NCI-H1092 (cell line): ENCODE measurements at places on chromosomes 3 and 15.

DNA sequence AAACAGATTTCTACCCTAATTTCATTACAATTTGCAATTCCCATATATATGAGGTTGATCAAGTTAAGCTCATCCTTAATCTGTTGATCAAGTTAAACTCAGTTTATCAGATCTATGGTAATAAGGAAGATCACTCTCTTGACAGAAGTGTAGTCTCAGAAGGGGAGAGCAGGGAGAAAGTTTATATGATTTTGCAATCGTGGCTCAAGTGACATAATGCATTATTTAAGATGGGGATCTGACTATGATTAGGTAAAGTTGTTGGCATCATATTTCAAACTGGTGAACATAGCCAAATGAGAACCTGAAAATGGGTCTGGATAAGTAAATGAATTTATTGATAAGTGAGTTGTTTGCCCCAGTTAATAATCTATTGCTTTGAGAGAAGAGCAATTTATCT, 995.3 kb downstream of the OTOL1 start:
- DNase-seq, result no peak

DNA sequence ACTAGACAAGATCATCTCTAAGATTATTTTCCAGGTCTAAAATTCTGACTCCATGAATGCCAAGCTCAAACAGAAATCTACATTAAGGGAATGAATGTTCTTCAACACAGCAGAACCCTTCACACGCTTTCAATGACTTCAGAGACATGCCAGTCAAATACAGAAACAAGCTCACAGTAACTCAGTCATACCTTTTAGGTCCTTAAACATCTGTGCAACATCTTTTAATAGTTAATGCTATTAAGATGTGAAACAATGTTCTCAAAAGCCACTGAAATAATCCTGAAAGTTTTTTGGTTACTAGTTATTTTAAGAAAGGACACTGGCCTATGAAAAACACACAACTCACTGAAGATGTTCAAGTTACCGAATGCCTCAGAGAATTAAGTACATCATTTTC, 2.5 kb downstream of the DLG1 start:
- no peak for DNase-seq

DNA sequence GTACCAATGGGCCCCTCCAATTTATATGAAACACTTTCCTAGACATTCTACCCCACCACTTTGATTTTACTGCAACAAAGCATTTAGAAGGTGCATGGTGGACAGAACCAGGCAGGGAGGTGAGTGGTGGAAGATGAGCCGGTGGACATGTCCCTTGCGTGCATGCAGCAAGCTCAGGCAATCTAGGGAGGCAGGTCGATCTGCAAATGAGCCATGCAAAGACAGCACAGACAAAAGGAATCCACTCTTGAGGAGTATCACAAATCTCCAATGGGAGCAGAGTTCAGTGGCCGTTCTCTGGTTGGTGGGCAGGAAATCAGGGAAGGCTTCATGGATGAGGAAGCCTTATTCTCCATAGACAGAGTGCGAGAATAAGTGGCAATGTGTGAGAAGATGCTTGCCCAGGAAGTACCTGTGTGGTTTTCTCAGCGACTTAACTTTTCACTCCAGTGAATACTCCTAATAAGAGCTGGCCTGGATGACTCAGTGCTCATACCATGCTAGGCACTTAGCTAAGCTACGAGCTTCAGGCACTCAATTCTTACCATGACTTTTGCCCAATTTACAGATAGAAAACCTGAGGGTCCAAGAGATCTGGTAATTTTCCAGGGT, 152.5 kb downstream of the FOXP1 start:
- DNase-seq, result no peak

- no peak for DNase-seq
These were observed 82.1 kb downstream of the MYO1E start for GRCh38 chr15:59290295-59291212.

DNA sequence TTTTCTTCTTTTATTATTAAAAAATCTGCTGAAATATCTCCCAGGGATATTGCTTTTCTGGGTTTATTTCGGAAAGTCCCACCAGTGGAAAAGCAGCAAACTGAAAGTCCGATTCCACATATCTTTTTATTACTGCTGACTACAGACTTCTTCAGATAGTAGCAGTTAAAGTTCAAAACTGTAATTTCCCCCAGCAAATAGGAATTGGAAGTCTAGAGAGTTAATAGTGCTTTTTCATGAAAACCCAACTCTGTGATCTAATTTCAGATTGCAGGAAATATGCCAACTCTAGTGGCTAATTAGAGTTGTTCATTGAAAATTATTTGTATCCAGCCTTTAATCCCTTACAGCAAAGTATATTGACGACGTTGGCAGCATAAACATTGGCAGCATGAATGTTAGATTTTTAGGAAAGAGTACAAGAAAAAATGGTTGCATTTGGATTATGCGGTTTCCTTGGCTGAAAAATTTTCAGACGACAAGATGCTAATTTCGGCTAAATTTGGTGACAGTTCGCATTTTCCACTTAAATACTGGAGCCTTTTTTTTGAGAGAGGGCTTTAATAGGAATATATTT, 472.9 kb upstream of the CBLB start:
- DNase-seq, result no peak

GRCh38 chr15:41640985-41641384, 19.2 kb upstream of the MGA start:
- no peak for DNase-seq

DNA sequence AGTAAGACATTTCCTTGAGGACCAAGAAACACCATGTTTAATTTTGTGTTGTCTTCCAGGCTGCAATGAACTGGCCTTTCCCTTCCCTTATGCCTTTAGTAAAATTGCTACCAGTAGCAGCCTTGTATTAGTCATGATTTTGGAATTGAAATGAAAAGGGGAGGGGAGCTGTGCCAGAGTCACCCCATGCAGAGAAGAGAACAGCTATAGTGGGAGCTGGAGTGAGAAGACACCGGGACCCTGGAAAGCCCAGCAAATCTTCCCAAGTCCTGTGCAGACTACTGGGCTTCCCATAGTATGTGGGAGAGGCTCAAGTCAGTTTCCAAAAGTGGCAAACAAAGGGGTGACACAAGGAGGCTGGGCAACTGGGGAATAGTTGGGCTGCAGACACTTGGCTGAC, 178.5 kb downstream of the NR1D2 start:
- DNase-seq, result no peak

DNA sequence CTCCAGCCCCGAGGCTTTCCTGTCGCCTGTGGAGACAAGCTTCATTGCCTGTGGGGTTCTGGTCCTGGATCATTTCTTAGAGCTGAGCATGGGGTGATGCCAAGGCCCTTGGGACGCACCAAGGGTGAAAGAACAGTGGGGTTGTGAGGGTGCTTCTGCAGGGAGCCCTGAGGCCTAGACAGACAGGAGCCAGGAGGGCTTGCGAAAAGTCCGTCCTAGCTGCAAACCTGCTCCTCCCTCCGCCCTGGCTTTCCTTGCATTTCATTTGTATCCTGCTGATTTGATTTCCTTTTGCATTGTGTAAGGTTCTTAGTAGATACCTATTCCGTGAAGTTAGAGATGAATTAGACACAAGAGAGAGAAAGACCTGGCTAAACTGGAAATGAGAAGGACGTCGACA, 286.9 kb upstream of the C2CD4B start:
- no peak for DNase-seq

GRCh38 chr3:191339316-191339917, 9.1 kb upstream of the UTS2B start:
- DNase-seq, result no peak

GRCh38 chr15:66938114-66938830, 127.1 kb upstream of the SMAD3 start:
- no peak for DNase-seq

GRCh38 chr15:32983679-32984078, 210.8 kb downstream of the FMN1 start:
- DNase-seq, result no peak

- no peak for DNase-seq
These were observed 22.4 kb upstream of the CELF6 start for GRCh38 chr15:72342385-72342784.

DNA sequence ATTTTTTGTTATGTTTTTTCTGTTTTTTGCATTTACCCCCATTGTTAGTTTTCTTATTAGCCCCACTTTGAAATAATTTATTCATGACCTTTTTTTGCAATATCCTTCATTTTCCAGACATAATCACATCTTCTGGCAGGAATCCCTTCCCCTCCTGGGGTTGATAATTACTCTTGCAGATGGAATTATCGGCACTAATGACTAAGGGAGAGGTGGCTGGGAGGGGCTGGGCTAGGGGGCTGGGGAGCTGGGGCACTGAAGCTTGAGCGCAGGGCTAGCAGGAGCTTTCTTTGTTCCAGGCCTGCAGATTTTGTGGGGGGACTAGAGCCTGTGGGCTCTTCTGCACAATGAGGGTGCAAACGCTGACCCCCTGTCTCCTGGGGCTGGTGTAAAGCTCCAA, 77.8 kb downstream of the RAB11A start:
- no peak for DNase-seq

DNA sequence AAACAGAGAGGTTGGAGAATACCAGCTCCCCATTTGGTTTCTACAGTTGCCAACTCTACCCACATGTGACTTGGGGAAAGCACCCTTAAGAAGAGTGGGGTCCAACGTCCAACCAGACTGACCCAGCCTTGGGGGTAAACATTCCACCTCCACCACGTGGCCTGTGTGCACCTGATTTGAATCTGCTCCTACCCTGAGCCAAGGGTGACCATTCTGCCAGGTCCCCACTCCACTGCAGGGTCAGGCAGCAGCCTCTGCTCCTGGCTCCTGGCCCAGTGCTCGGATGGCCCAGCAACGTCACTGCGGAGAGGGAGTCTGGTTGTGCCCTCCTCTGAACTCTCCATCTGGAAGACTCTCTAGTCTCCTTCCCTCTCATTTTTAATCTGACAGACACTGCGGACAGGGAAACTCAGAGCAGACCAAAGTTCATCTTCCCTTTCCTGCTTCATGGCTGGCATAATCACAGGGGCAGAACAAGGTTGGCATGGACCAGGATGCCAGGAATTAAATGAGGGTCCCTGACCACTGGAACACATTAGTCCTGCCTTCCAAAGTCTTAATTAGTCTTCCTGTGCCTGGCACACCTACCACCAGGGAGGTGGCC, 29.4 kb downstream of the FHIT start:
- no peak for DNase-seq
